Activated CD4-positive, alpha-beta T cell treated with anti-CD3 and anti-CD28 coated beads for 36 hours (primary cell): ENCODE measurements at places on chromosomes 2 and 18.

- no peak for DNase-seq
Measured at GRCh38 chr2:50856016-50856541, 175.9 kb downstream of the NRXN1 start.

GRCh38 chr2:46663614-46664013 is 184.2 kb downstream of the TMEM247 start:
- no peak for DNase-seq

- DNase-seq = no peak
Measured at GRCh38 chr2:200393191-200393590, 86.7 kb downstream of the SPATS2L start.

GRCh38 chr2:38720613-38721241 is 30.4 kb downstream of the SRSF7 start:
- DNase-seq = no peak

DNA sequence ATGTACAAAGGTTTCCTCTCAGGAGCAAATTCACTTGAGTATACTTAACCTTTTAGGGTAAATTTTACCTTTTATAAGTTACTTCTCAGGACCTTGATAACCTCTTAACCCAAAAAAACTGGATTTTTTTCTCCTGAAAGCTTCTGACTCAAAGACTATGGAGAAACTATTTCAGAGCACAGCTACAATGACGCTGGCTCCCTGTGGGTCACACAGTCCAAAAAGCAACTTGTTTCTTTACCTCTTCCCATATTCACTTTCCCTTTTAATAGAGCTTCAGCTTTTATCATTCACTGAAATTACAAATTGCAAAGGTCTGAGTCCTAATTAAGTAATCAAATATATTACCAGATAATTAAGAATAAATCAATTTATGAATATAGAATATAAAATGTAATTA is 32.4 kb downstream of the GTF3C3 start:
- no peak for DNase-seq

DNA sequence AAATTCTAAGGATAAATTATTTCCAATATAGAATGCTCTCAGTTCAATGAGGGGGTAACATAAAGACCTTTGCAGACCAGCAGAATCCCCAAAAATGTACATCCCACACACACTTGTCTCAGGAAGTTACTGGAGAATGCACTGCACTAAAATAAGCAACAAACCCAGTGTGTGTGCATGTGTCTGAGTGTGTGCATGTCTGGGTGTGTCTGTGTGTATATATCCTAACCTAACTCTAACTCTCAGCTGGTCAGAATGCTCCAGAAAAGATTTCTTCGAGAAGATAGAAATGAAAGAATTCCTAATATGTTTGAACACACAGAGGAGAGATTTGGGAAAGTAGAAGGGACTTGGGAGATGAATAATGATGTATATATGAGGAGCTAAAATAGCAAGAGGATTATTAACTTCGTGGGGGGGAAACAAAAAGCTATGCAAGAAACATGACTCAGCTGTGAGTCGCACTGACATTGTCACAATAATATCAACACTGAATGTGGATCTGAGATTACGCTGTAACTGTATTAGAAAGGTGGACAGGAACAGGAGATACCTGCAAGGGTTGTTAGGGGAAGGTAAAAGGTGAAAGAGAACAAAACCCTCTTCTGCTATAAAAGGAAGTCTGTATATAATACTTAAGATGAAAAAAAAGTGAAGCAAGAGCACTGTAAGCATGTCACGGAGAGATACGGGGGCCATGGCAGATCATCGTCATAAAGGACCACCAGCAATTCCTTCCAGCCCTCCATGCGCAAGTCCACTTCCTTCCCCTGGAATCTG is 11.1 kb downstream of the COLEC12 start:
- no peak for DNase-seq

- no peak for DNase-seq
Measured at GRCh38 chr2:104826016-104826415, 27.9 kb upstream of the POU3F3 start.

DNA sequence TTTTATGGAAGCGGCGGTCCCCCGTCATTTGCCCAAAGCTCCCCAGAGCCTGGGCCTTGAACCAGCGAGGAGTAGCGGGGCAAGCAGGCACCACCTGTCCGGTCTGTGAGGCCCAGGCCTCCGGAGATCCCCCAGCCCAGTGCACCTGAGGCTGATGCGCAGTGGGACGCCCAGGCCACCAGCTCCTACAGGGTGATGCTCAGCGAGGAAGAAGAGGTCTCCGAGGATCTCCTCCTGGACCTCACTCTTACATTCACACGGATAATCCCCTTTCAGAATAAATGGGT is 220.2 kb downstream of the NDUFA10 start:
- DNase-seq = no peak

DNA sequence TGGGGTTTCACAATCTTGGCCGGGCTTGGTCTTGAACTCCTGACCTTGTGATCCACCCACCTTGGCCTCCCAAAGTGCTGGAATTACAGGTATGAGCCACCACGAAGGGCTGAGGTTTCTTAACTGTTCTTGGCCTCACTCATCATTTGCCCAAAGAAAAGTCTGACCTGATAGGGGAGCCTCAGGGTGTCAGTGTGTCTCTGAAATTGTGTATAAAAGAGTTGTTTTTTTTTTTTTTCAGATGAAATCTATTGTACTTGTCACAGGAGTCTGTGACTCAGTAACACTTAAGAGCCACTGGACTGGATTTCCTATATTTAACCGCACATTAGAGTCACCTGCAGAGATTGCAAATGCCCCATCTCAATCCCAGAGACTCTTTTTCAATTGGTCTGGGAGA is 16.9 kb downstream of the PMAIP1 start:
- no peak for DNase-seq

DNA sequence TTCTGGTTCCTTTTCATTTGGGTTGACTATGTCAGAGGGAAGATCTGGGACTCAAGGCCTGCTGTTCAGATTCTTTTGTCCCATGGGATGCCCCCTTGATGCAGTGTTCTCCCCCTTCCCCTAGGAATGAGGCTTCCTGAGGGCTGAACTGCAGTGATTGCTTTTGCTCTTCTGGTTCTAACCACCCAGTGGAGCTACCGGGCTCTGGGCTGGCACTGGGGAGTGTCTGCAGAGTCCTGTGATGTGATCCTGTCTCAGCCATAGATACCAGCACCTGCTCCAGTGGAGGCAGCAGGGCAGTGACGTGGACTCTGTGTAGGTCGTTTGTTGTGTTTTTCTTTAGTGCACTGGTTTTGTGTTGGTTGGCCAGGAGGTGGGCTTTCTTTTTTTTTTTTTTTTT is 32.1 kb upstream of the RHOB start:
- no peak for DNase-seq

DNA sequence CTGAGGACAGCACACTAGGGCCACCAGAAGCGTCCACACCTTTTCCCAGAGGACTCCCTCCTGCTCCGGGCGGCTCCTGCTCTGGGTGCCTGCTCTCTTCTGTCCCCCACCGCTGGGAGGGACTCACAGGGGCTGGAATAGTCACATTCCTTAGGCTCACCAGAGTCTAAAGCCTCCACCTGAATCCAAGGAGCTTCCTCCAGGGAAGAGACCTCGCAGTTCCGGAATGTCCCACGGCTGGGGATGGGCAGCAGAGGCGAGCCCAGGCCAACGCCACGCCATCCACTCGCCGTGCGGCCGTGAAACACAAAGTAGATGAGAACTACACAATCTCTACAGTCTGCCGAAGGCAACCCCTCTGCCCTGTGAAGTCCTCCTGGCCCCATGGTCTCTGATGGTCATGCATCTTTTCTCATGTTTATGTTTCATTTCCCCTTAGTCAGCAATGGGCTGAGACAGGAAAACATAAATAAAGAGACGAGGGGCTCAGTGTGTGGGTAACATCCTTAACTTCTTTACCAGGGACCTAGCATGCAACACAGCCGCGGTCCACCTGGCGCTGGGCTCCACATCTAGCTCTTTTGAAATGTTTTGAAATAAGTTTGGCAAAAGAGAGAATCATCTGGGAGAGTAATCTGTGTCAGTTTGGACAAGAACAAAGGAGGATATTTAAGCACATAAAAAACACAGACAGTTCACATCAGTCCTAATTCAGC is 98.4 kb downstream of the PXDN start:
- DNase-seq = no peak

- DNase-seq = peak; percentile 66
Measured at GRCh38 chr18:3451989-3452749, 2.2 kb downstream of the TGIF1 start.

GRCh38 chr2:215379039-215379438 is 56.8 kb downstream of the FN1 start:
- no peak for DNase-seq

- DNase-seq = peak; percentile 50
Measured at GRCh38 chr18:5058768-5059695, 138.0 kb downstream of the AKAIN1 start.

DNA sequence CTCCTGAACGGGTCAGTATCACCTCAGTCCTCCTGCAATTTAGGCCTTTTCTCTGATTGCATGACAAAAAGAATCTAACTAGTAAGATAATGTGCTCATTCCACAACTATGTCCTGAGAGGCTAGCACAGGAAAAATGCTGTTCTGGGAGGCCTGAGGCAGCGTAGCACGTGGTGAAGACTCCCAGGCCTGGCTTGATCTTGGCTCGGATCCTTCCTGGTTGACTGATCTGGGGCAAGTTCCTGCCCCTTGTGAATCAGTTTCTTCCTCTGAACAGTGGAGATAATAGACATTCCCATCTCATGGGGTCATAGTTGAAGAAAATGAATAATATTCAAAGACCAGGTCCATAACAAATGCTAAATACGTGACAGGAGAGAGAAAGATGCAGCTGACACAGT is 12.3 kb downstream of the FBLN7 start:
- DNase-seq = no peak

GRCh38 chr2:28277466-28277865 is 115.2 kb upstream of the FOSL2 start:
- DNase-seq = no peak
